ENCODE measurements at places on chromosomes 1 and 21.

GRCh38 chr21:25949701-25950100 lies 214.9 kb downstream of the GABPA start:
- no peaks in the 10 kb centered on the region for H3K4me1 ChIP-seq
- no peak overlapping the region for H3K4me3 ChIP-seq
- H3K27me3 ChIP-seq = no peaks in the 10 kb centered on the region
- no peak for DNase-seq
- H3K36me3 ChIP-seq = peaks cover 5% of the 10 kb centered on the region

- H3K27ac ChIP-seq = peak overlapping the region; percentile 60
- no peaks in the 10 kb centered on the region for H3K27me3 ChIP-seq
- H3K4me1 ChIP-seq = peaks cover 14% of the 10 kb centered on the region
- H3K36me3 ChIP-seq = peaks cover 3% of the 10 kb centered on the region
- DNase-seq = peak; percentile 20
These were observed 88.3 kb upstream of the SELENON start for GRCh38 chr1:25711555-25712298.

- H3K4me1 ChIP-seq = peaks cover 4% of the 10 kb centered on the region
- peaks cover 4% of the 10 kb centered on the region for H3K36me3 ChIP-seq
- peak overlapping the region; percentile 67 for H3K4me3 ChIP-seq
- H3K27me3 ChIP-seq = peaks cover 50% of the 10 kb centered on the region
- peak; percentile 5 for DNase-seq
These were observed 101.1 kb upstream of the SOD1 start for GRCh38 chr21:31558189-31558961.

DNA sequence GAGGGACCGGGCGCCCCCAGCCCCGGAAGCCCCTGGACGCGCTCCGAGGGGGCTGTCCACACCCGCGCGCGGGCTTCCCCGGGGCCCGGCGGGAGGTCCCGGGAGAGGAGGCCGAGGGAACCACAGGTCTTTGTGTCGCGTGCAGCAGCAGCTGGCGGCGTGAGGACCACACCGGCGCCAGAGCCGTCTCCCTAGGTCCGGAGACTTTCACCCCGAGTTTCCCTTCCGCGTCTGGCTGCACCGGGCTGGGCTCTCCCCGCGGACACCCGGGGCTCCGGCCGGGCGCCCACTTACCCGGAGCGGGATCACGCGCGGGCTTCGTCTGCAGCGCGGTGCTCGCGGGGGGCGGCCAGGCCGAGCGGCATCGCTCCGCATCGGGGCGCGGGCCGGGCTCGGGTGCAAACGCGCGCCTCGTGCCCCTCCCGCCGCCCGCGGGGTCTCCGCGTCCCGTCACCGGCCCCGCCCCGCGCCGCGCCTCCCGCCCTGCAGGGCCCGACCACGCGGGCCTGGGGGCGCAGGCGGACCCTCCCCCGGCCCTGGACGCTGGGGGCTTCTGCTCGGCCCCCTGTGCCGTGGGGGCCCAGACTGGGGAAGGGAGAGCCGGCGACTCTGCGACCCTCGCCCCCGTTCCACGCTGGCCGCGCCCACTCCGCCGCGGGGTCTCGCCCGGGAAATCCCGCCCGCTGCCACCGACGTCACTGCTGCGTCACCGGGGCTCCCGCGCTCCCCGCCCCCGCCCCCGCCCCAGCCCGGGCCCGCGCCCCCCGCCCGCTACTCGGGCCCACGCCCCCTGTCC lies at the start of gene GNG4:
TSS of gene GNG4 (minus strand) at position 417 of the 796 bp plus-strand sequence. CDS start 65,946 bp downstream, outside the sequence.
- peaks cover 87% of the 10 kb centered on the region for H3K27me3 ChIP-seq
- peak within 1 kb of the TSS; percentile 81 for H3K4me3 ChIP-seq
- peak; percentile 21 for DNase-seq
- H3K27ac ChIP-seq = no peak within 1 kb of the TSS
- H3K36me3 ChIP-seq = peaks cover 3% of the 10 kb centered on the region

- H3K4me3 ChIP-seq = no peak overlapping the region
- no peak for DNase-seq
- H3K36me3 ChIP-seq = peaks cover 19% of the 10 kb centered on the region
- no peak overlapping the region for H3K27ac ChIP-seq
- peaks cover 4% of the 10 kb centered on the region for H3K4me1 ChIP-seq
These were observed 109.2 kb upstream of the IFFO2 start for GRCh38 chr1:19065526-19066247.

GRCh38 chr1:31937300-31938183 lies 626 bp downstream of the PTP4A2 start:
- H3K27ac ChIP-seq = peak overlapping the region; percentile 91
- H3K4me3 ChIP-seq = peak overlapping the region; percentile 88
- H3K27me3 ChIP-seq = no peaks in the 10 kb centered on the region
- peak; percentile 75 for DNase-seq
- peaks cover 35% of the 10 kb centered on the region for H3K36me3 ChIP-seq
- peaks cover 76% of the 10 kb centered on the region for H3K4me1 ChIP-seq

DNA sequence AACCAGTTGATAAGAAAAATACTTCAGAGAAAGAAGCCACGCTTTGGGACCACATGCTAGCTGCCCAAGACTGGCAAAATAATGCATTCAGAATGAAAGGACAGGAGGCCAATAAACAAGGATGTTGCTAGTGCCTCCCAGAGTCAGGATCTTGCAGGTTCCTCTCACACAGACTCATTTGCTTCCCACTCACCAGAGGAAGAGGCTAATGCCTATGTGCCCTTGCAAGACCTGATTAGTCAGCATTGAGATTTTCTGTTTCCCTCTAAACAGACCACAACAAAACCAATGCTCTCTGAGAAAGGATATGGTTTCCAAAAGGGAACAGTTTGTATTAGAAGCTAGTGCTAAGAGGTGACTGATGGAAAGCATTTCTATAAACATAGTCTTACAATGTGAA lies 85.7 kb downstream of the NRDC start:
- peak overlapping the region; percentile 73 for H3K27ac ChIP-seq
- peaks cover 4% of the 10 kb centered on the region for H3K4me1 ChIP-seq
- H3K4me3 ChIP-seq = no peak overlapping the region

DNA sequence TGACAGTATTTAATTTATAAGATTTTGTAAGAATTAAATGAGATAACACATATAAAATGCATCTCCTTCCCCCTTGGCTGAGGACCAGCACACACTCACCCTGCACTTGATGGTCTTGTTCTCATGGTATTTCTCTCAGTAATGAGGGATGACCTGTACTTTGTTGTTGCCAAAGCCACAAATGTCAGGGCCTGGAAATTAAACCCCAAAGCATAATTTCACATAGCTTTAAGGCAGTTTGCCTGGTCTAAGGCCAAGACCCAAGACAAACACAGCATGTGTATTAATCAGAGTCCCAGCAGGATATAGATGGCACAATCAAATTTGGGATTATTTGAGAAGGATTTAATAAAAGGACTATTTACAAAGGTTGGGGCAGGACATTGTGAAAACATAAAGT lies 48.6 kb upstream of the EPS15 start:
- no peak overlapping the region for H3K4me3 ChIP-seq
- H3K4me1 ChIP-seq = peaks cover 10% of the 10 kb centered on the region
- H3K27ac ChIP-seq = no peak overlapping the region

- peaks cover 33% of the 10 kb centered on the region for H3K27me3 ChIP-seq
- no peaks in the 10 kb centered on the region for H3K36me3 ChIP-seq
- H3K4me1 ChIP-seq = no peaks in the 10 kb centered on the region
- H3K27ac ChIP-seq = no peak overlapping the region
- DNase-seq = no peak
These were observed 48.0 kb downstream of the PRKAB2 start for GRCh38 chr1:147124266-147124665.

DNA sequence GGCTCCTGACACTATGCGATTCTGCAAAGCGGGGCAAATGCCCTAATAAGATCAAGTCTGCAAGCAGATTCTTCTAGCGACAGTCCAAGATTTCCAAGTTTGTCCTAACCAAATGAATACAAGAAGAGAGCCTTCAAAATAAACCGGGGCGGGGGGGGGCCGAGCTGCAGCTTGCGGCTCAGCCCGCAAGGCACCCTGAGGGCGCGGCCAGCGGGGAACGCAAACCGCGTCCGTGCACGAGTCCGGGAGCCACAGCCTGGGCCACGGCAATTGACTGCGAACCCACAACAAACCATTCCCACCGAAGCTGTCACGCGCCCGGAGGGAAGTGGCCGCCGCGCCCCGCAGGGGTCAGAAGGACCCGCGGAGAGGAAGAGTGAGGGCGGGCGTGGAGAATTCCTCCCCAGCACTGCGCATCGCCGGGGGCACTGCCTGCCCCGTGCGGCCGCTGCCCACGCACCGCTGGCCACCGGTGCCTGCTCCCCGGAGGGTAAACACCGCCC lies 687 bp downstream of the TGFBR3 start:
- peak overlapping the region; percentile 99 for H3K4me3 ChIP-seq
- peak overlapping the region; percentile 96 for H3K27ac ChIP-seq
- DNase-seq = peak; percentile 12

GRCh38 chr1:63276624-63277023 lies 45.7 kb upstream of the FOXD3 start:
- H3K27me3 ChIP-seq = peaks cover 17% of the 10 kb centered on the region
- H3K4me3 ChIP-seq = no peak overlapping the region
- H3K36me3 ChIP-seq = no peaks in the 10 kb centered on the region
- H3K4me1 ChIP-seq = no peaks in the 10 kb centered on the region
- H3K27ac ChIP-seq = no peak overlapping the region

DNA sequence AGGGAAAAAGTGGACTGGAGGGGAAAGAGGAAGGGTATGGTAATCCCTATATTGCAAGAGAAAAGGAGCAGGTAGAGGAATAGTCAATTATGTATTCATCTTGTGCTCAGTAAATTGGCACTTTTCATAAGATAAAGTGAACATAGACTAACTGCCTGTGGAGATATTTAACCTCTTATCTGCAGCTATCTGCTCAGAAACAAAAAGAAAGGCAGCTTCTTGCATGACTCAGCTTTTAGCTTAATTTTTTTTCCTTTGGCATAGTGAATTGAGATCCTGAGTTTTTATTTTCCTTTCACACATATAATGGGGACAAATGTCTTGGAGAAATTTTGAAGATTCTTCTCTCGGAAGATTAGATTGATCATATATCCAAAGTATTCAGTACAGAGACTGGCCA lies 127.6 kb upstream of the F3 start:
- DNase-seq = no peak
- no peak overlapping the region for H3K4me3 ChIP-seq
- no peaks in the 10 kb centered on the region for H3K4me1 ChIP-seq
- no peaks in the 10 kb centered on the region for H3K36me3 ChIP-seq
- no peak overlapping the region for H3K27ac ChIP-seq

GRCh38 chr21:42991992-42992740 lies 17.8 kb downstream of the PKNOX1 start:
- peaks cover 4% of the 10 kb centered on the region for H3K36me3 ChIP-seq
- DNase-seq = no peak
- no peaks in the 10 kb centered on the region for H3K27me3 ChIP-seq

DNA sequence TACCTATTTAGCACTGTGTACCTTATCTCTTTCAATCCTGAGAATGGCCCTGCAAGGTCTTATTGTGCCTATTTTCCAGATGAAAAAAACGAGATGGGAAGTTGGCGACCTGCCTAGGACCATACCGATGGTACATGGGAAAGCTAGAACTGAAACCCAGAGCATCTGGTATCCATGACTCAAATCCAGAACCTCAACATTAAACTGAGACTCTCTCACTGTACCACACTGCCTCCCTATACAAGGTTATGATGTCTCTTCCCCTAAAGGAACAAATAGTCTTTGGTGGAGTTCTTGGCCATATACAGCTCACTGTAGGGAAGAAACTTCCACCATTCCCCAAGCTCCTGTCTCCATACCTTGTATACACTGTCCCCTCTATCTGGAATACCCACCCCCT lies 110.7 kb downstream of the TNR start:
- no peaks in the 10 kb centered on the region for H3K36me3 ChIP-seq
- no peak overlapping the region for H3K27ac ChIP-seq
- no peaks in the 10 kb centered on the region for H3K4me1 ChIP-seq
- no peak overlapping the region for H3K4me3 ChIP-seq
- peaks cover 6% of the 10 kb centered on the region for H3K27me3 ChIP-seq

DNA sequence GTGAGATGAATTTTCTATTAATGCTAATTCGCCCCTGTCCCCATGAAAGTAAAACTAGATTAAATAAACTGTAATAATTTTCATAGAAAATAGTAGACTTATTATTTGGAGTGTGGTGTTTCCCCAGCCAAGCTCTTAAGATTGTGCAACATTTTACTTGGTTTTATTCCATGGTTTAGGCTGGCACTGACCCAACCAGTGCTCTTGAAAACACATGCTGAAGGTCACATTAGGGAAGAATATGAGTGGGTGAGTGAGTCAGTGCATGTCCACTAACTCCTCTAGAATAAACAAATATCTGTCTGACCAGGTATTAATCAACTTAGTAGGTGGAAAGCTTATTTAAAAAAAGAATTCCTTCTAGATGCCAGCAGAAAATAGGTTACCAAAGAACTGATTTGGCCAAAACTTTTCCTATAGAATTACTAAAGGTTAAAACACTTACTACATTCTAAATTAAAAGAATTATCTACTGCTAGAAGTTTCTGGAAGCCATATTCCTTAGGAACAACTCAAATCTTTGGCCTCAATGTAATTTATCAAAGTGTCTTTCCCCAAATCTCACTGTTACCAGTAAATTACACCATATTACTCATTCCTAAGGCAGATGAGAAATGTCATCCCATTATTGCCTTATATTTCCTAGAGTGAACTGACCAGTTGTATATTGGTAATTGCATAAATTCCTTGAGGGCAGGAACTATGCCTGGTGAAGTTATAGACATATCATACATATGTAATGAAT lies 89.7 kb upstream of the RGS1 start:
- H3K27ac ChIP-seq = no peak overlapping the region
- H3K4me3 ChIP-seq = no peak overlapping the region
- no peaks in the 10 kb centered on the region for H3K27me3 ChIP-seq
- no peak for DNase-seq
- H3K36me3 ChIP-seq = no peaks in the 10 kb centered on the region
- H3K4me1 ChIP-seq = no peaks in the 10 kb centered on the region

DNA sequence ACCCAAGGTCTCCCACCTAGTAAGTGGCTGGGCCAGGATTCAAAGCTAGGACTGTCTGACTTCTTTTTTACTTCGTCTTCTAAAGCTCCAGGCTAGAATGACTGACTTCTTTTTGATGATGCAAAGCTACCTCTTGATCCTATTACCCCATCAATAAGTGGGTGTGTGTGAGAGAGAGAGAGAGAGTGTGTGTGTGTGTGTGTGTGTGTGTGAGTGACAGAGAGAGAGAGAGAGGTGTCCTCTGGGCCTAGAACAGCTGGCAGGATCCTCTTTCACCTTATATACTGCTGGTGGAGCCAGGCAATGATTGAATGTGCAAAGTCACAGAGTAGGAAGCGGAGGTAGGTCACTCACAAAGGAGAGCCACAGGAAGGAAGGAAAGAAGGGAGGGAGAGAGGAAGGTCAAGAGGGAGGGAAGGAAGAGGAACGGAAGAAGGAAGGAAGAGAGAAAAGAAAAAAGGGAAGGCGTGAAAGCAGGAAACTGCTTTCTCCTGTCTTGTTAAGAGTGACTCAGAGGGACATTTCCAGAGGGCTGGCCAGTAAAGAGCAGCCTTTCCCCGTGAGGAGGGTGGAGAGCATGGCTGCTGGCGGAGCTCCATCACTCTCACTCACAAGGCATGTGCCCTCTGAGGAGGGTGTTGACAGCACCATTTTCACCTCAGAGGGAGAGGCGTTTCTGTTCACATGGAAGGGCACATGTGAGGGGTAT lies 68.9 kb downstream of the CDC7 start:
- peak overlapping the region; percentile 64 for H3K27ac ChIP-seq
- no peak for DNase-seq
- peaks cover 4% of the 10 kb centered on the region for H3K36me3 ChIP-seq
- no peaks in the 10 kb centered on the region for H3K27me3 ChIP-seq
